ENCODE measurements at places on chromosomes 7 and 10.

DNA sequence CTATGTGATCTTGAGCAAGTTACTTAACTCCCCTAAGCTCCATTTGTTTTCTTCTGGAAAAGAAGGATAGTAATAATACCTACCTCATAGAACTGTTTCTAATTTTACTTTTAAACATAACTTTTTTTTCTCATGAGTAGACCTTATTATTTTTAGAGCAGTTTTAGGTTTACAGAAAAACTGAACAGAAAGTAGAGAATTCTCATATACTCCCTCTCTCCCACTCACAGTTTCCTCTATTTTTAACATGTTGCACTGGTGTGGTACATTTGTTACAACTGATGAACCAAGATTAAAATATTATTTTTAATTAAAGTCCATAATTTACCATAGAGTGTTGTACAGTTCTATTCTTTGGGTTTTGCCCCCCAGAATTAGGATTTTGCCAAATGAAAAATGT is 221.3 kb upstream of the CSTF2T start:
- no peak for DNase-seq

DNA sequence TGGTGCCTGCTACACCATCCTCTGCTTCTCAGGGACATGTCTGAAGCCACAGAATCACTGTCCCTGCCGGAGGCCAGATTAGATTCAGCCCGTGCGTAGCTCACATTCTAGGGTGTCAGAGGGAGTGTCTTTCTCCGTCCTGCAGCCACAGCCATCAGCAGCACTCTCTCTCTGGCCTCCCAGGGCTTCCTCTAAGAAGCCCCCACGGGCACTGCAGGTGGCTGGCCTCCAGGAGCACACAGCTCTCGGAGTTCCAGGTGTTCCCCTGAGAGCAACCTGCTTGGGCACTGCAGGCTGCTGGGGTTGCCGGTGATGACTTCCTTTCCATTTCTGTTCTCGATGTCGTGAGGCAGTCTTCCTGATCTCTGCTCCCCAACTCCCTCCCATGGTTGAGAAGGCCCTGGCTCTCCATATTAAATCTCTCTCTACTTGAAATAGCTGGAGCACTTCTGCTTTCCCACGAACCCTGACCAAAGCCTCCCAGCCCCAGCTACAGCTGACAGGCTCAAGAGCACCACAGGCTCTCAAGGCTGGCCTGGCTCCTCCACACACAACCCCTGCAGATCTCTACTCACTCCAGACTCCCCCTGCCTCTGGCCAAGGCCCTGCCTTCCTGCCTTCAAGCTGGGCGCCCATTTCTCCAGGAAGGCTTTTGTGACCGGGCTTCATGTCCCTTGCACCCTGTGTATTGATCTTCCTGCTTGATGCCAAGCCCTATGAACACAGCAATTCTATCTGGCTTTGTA is 49.0 kb upstream of the TMEM72 start:
- DNase-seq: no peak

DNA sequence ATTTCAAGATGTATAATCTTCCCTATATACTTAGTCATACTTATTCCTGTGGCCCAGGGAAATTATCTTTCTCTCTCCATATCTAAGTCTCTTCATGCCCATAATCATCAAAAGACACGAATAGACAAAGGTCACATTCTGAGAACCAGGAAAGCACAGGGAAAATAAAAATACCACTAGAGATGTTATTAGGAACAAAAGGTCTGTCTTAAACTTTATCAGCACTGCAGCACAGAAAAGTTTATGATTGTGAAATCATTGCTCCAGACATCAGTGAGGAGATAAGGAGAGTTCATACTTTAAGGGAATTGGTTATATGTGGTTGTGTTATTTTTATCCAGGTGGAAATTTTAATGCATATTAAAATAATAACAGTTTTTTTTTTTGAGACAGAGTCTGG is 974.6 kb upstream of the CELF2 start:
- DNase-seq: no peak

- DNase-seq: no peak
Measured at GRCh38 chr7:142616121-142616643, 133.1 kb upstream of the PRSS1 start.
